ENCODE measurements at places on chromosomes 4 and X. TPM values are rescaled to one million over a fixed set of nuclear protein-coding genes. Genes with fewer than 3 reads are reported as not detected.

GRCh38 chrX:112819008-112819640 is 21.5 kb downstream of the AMOT start:
- DNase-seq: no peak

DNA sequence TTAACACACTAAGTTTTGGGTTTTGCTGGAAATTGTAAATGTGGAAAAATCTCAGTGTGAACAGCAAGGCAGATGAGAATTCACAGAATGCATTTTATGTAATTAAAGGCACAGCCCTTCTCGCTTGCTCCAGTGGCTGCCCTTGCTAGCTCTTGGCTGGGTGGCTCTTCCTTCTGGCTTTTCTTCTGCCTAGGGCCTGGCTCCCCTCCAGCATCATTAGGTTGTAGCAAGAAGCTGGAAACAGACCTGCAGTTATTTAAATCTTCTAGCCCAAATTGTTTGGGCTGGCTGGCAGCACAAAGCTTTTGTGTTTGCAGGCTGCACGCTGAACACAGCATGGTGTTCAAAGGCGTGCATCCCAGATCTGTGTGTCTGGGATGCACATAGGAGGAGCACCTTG is 56.5 kb downstream of the LIMCH1 start:
- no peak for DNase-seq

- no peak for DNase-seq
These were observed 41.5 kb downstream of the QRFPR start for GRCh38 chr4:121339307-121339706.

GRCh38 chr4:31190671-31191070 is 470.5 kb downstream of the PCDH7 start:
- DNase-seq: no peak

DNA sequence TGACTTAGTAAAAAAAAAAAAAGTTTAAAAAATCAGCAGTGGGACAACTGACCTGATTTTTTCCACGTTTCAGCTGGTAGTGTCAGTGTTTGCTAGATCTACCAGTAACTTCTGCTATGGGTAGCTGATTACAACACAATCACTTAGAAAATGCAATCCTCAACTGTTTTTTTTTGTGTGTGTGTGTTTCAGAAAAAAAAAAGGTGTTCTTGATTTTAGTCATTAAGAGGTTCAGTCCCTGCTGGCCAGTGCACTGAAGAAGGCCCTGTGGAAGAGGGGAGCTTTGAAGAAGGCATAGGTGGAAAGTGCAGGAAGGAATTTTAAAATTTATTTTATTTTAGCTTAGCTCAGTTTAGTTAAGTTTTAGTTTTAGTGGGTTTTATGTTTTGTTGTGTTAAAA is 46.9 kb downstream of the SH2D1A start:
- no peak for DNase-seq

UGT2B10 gene
- total RNA-seq: not detected

C4orf17 gene
- not detected for total RNA-seq

SOD3 gene
- total RNA-seq: not detected

Data from B cell (primary cell).